ENCODE measurements at places on chromosomes 6 and 20.

DNA sequence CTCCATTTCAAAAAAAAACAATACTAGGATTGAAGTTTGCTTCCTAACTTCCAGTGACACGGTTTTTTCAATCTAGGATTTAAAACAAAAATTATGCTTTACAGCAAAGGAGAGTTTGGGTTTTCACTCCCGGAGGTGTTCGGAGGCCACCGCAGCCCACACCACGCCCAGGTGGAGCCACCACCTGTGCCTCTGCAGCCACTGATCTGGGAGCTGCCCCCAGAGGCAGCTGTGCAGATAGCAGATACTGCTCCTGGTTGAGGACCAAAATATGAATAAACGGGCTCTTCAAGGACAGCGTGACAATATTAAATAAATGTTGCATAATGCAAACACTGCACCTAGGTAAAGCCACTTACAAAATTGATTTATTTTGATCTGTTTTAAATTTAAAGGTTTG lies 30.2 kb downstream of the DLL1 start:
- DNase-seq: no peak

DNA sequence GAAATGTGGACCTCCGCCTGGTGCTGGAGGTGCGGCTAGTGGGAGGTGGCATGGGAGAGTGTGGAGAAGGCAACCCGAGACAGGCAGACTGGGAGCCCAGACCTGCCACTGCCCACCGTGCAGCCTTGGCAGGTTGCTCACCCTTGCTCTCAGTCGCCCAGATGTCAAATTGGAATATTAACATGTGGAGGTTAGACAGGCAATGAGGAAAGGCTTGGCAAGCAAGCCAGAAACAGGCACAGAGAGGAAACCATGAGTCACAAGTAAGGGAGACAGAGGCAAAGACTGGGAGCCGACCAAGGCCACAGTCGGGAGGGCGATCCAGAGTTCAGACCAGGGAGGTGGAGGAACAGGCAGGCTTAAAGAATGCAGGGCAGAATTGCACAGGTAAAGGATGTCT lies 178.2 kb downstream of the FOXC1 start:
- DNase-seq: no peak

DNA sequence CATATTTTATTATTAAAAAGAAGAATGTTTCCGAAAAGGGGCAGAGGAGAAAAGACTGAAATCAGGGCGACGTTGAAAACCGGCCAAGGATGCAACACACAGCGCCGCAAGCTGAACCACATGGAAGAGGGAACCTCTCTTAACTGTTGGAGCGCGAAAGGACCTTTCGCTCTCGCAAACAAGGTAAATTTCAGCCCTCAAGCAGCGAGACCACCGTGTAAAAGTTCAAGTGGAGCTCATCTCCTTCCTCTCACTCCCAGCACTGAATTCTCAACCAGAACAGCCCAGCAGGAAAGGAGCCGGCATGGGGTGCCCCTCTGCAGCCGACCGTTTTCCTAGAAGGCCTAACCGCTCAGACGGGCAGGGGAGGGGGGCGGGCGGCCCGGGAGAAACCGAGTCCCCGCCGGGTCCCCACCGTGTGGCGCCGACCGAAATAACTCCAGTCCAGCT lies 621 bp downstream of the GPR63 start:
- no peak for DNase-seq

- no peak for DNase-seq
These were observed 5.7 kb upstream of the OSTM1 start for GRCh38 chr6:108080010-108080780.

- DNase-seq: no peak
These were observed 74.8 kb upstream of the TOP1 start for GRCh38 chr20:40953856-40954255.

GRCh38 chr6:4420160-4420865 lies 284.9 kb upstream of the ECI2 start:
- no peak for DNase-seq

Measured in activated naive CD4-positive, alpha-beta T cell treated with anti-CD3 and anti-CD28 coated beads, Interleukin-2, amount 50 U/mL, for 72 hours (primary cell).